ENCODE measurements at places on chromosomes 12 and 14.

DNA sequence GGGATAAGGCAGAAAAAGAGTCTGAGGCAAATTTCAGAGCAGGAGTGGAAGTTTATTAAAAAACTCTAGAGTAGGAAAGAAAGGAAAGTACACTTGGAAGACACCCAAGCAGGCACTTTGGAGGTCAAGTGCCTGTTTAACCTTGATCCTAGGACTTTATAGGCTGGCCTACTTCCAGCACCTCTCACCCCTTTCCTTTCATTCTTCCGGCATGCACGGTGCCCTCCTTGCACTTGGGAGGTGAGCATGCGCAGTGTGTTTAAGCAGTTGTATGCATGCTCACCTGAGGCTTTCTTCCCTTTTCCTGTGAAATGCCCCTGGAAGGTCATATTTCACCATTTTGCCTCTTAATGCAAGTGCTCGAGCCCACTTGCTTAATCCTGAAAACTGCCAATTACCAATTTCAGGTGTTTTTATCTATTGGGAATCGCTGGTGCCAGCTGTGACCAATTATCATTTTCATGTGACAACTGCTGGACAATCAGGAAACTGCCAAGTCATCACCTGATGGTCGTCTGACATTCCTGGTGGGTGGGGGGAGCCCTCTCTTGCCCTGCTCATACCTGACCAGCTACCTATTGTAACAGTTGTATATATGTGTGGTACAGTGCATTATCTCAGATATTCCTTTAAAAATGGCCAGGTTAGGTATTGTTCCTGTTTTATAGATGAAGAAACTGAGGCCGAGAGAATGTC is 53.5 kb downstream of the SUDS3 start:
- no peak for DNase-seq

GRCh38 chr12:101945369-101946232 is 68.2 kb downstream of the DRAM1 start:
- peak; percentile 80 for DNase-seq

- no peak for DNase-seq
These were observed 65.3 kb downstream of the FOS start for GRCh38 chr14:75343911-75344310.

- DNase-seq = no peak
These were observed 4.1 kb upstream of the BEST3 start for GRCh38 chr12:69703146-69703642.

GRCh38 chr12:50061946-50062686 is 4.7 kb downstream of the ASIC1 start:
- no peak for DNase-seq

GRCh38 chr12:127448906-127449305 is 818.1 kb upstream of the TMEM132C start:
- no peak for DNase-seq

- DNase-seq = no peak
These were observed 2.4 kb upstream of the CISTR start for GRCh38 chr12:53754188-53754585.

DNA sequence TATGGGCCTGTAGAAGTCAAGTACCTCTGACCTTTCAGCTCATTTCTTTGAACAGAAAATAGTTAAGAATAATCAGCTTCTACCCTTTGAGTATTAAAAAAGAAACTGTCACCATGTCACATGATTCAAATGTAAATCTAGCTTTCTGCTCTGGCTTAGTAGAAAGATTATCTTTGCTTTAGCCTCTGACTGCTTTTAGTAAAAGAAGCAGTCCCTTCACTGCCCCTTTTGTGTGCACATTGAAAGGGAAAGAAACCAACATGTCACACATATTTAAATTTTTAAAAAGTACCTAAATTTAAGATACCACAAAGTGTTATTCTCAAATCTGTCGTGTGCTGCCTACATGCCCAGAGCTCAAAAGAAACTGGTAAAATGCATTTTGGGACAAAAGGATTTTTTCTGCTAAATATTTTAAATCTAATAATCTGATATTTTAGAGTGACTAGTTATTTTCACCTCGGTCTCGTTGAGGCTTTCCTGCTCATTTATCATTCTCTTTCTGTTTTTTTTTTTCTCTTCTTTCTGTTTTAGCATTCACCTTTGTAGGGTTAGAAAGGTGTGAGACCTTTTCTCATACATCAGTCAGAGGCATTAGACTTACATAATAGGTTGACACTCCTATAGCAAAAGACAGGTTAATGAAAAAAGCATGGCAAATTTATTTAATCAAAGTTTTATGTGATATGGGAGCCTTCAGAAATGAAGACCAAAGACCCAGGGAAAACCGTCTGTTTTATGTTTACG is 41.3 kb downstream of the SLC16A7 start:
- DNase-seq = no peak

DNA sequence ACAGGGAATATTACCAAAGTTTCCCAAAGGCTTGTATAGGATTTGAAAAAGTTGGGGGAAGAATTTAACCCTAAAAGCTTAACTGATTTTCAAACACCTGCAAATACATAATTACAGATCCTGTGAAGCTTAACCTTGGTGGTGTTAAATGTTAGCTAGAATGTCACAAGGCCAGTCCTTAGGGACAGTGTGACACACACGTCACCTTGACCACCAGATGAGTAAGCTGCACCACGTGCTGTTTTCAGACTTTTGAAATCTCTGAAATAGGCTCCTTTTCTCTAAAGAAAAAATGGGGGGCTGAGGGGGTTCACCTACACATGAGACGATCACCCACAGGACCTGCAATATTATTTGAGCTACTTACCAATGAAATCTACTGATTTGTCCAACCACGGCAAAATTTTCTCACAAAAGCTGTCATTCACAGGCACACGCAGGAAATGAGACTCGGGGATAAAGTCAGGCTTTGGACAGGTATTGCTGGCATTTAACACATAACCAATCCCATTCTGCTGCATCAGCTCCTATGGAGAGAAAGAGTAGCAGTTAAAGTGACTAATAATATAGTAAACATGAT is 75.9 kb downstream of the DUSP16 start:
- no peak for DNase-seq

Measured in HFF-Myc (cell line).